Activated CD8-positive, alpha-beta memory T cell treated with anti-CD3 and anti-CD28 coated beads for 1 hour (primary cell): ENCODE measurements at places on chromosomes 11 and 22.
A peak's percentile ranks its signal among the peaks of the same experiment; 100 is the strongest.

DNA sequence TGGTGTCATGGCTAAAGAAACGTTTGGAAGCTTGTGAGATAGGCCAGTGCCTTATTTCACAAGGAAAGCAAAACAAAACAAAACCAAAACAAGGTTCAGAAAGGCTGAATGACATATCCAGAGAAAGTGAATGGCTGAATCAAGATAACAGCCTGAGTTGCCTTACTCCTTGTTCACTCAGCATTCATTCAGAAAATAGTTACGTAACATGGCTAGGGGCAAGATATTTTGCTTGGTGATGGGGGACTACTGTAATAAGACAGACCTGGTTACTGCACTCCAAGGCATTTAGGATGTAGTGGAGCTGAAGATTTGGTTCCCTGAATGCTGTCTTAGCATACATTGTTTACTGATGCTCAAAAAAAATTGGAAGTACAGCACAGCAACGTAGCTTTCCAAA is 47.7 kb downstream of the C11orf91 start:
- DNase-seq = no peak

GRCh38 chr11:93585758-93586157 is 42.6 kb upstream of the SMCO4 start:
- no peak for DNase-seq

DNA sequence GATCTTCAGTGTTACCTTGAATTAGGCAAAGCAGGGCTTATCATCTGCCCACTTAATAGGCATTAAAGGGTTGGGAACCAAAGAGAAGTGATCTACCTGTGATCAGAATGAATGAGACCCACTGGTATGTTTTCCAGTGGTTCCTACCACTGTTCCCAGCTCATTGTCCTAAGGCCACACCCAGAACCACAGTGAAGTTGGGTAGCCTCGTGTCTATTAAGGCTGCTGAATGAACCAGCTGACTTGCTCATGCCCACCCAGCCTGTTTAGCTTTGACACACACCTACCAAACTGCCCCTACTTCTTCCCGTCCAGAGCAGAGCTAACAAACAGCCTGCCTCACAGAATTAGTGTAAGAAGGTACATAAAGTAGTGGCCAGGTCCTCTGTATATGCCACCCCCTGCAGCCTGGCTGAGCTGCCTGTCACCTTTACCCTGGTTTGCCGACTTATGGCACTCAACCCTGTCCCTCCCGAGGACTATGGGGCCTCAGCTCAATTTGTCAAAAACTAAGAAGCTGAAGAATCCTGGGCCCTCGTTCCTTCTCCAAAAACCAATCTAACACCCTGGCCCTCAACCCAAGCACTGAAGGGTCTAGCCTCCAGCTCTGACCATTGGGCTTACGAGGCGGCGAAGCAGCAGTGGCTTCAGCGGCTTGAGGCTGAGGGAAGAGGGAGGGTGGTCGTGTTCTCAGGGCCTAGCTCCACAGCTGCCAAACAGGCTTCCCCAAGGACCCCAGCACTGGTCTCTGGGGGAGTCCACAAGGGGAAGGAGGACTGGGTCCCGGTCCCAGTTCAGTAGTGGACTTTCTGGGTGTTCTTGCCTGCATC is 9.8 kb downstream of the UCP2 start:
- DNase-seq = no peak

GRCh38 chr22:41240377-41241132 is at the start of gene CHADL:
TSS of gene CHADL (minus strand) at chr22:41240931. CDS start at chr22:41240881, 50 bp downstream.
- DNase-seq = no peak

DNA sequence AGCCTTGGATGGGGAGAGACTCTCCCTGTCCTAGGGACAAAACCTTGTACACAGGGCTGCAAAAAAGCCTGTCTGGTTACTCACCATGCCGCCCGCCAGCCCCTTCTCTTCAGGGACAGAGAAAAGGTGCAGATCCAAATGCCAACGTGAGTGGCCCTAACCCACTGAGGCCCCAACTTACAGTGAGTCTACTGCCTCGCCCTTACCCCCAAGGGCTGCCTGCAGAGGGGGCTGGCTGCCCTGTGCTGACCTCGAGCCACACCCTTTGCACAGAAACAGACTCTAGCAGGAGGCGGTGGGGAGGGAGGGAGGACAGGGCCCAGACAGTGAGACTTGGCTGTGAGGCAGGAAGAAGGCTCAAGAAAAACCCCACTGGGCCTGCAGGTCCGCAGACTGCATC is 13.6 kb upstream of the CHST1 start:
- DNase-seq = no peak

DNA sequence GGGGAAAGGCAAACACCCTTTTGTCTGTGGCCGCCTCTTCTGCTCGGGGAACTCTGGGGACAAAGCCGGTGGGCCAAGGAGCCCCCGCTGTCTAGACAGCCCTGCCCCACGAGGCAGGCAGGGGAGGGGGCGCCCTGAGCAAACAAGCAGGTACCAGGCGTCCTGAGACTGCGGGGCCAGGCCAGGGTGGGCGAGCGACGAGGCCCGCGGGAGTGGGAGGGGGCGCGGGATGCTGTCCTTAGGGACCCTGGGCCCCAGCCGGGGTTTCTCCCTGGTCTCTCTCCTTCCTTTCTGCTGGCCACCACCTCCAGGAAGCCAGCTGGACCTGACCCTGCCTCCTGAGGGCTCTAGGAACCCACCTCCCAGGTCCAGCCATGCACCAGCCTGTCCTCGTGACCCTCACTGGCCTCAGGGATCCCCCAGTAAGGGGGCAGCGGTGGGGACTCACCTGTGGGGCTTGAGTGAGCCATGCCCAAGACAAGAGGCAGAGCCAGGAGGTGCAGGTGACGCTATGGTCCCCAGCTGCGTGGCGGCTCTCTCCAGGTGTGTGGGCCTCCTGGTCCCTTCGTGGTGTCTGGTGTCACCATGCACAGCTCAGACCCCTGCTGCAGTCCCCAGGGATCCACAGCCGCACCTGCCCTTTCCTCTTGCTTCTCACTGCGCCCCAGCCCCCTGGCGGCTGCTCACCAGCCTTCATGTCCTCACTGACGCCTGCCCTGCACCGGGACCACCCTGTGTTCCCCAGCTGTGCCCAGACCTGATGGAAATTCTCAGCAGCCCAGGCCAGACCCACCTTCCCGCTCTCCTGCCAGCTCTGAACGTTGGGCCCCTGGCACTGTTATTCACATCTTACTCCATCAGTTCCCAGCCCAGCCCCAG is 26.5 kb upstream of the MUC5AC start:
- no peak for DNase-seq

DNA sequence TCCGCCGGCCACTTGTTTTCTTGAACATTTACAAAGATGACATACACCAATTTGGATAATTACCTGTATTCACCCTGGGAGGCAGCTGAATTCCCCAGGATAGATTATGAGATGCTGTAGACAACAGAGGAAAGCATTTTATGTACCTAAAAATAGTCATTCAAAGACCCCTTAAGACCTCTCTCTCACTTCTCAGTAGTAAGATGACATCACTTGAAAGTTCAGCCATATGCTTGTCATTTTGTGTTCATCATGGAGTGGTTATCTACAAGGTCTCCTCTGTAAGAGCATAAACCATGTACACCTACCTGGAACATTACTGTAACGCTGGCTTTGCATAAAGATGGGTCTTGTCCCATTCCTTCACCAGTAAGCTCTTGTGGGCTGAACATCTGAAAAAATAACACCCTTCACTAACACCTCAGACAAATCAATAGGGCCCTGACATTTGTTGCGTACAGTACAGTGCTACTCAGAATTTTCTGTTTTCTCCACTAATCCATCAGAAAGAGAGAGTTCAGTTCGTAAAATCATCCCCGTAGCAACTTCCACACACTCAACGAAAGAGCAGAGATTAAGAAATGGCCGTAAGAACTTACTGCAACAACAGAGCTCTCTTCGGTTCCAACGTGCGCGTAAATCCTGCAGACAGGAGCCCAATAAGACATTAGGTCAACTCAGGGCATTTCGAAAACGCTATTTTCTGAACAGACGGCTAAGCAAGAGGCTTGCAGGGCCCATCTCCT is 15.6 kb upstream of the WDR74 start:
- no peak for DNase-seq

GRCh38 chr11:3107608-3108182 is 50.5 kb upstream of the CARS1 start:
- no peak for DNase-seq

DNA sequence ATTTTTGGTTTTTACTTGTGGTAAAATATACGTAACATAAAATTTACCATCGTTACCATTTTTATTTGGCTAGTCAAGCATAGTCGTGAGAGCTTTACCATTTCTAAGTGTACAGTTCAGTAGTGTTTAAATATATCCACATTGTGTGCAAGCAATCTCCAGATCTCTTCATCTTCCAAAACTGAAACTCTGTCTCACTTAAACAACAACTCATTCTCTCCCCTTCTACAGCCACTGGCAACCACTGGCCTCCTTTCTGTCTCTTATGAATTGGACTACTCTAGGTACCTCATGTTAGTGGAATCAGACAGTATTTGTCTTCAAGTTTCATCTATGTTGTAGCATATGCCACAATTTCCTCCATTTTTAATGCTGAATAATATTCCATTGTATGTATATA is 37.4 kb downstream of the SMC1B start:
- no peak for DNase-seq

DNA sequence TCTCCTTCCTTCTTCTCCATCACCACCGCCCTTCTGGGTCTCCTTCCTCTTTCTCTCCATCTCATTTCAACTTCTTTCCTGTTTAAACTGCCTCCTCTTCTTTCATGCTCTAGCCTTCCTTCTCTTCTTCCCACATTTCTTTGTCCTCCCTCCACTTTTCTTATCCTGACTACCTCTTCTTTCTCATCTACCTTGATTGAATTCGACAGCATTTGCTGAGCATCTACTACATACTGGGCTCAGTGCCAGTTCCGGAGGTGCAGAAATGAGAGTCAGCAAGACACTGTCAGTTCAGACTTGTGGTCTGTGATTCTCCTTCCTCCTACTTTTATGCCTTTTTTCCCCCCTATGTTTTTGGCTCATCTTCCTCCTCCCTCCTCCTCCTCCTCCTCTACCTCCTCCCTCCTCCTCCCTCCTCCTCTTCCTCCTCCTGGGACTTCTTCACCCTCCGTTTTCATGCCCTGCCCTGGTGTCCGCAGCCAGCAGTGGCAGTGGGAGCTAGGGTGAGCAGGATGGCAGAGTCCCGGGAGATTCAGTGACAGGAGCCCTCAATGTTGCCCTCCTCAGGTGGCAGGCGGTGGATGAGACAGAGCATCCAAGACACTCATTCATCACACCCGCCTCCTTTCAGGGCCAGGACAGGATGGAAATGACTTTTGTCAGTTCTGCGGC is 146.0 kb upstream of the SEZ6L start:
- no peak for DNase-seq

GRCh38 chr11:123178186-123178585 is 16.9 kb downstream of the CLMP start:
- DNase-seq = no peak

- peak; percentile 73 for DNase-seq
These were observed 3.7 kb upstream of the DPF2 start for GRCh38 chr11:65329944-65330403.

GRCh38 chr22:45880091-45880715 is 96.8 kb downstream of the WNT7B start:
- no peak for DNase-seq

DNA sequence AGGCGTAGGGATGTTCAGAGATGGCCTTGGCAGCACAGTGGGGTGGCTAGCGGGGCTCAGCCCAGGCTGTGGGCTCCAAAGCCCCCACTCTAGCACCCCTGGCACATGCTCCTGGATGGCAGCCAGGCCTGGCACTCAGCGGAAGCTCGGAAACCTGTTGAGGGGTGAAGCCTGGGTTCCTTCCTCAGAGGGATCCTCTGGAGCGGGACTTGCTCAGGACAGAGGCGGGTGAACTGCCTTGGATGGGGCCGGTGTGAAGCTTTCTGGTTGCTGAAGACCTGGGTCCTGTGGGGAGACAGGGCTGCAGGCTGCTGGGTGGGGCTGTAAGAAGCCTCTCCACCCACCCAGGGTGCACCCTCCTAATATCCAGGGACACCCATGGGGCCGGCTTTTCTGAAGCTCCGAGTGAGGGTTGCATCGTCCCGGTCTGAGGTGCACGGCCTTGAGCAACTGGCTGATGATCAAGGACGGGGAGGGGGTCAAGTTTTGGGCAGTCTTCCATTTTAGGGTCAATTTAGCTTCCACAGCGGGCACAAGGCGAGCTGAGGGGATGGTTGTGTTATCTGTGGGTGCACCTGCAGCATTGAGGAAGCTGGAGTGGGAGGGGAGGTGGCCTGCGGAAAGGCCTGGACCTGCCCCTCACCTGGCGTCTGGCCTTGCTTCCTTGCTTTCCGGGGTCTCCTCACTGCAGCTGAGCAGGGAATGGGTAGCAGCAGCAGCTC is 5.2 kb downstream of the MRGPRE start:
- DNase-seq = no peak

GRCh38 chr22:36467946-36468345 is 13.5 kb downstream of the TXN2 start:
- no peak for DNase-seq

GRCh38 chr11:32343325-32344008 is 91.9 kb downstream of the WT1 start:
- DNase-seq = no peak

GRCh38 chr22:27201276-27201675 is 543.9 kb downstream of the MIAT start:
- no peak for DNase-seq

DNA sequence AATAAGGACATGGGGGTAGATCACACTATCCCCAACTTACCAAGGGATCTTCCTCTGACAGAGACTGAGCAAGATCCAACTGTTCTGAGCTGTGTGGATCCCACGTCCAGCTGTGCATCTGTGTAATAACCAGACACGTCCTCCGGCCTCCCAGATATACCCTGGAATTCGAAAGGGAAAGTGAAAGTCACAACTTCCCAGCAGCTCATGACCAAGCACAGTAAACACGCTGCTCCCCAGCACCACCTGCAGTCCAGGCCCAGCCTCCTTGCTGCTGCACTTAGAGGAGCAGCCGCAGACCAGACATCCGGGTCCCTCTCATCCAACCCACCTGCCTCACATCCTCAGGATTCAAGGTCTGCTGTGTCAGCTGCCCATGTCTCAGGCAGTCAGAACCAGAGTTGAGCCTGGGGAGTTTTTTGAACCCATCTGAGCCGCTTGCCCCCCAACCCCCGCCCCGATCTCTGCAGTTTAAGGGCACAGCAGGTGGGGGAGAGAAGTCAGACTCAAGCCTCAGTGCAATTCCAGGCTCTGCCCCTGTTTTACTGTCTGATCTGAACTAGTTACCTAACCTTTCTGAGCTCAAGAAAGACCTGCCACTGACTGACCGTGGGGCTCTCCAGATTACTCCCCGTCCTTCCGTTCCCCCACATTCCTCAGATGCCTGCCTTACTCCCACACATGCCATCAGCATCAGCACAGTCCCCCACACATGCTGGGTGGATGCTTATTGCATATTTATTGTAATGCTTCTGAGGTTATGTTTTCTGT is at the start of gene APOL2:
Gene APOL2 (minus strand): TSS at position 127 of the 771 bp plus-strand sequence. CDS start 6,365 bp downstream, outside the sequence.
- DNase-seq = peak; percentile 67

DNA sequence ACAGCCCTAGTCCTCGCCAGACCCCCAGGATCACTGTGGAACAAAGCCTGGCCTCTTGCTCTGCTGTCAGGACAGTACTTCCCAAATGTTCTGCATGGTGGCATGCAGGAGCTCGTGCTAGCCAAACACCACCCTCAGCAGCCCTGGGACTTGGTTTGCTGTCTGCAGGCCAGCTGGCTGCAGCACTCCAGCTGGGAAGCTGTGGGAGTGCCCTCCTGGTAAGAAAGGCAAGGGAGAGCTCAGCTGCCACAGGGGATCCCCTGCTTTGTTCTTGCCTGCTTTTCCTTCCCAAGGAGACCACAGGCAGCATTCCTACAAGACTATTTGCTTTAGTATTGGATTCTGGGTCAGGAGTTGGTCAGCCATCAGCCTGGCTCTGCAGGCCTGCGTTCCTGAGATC is 27.9 kb downstream of the TCIRG1 start:
- DNase-seq = no peak

GRCh38 chr11:17595526-17596309 is 48.7 kb downstream of the OTOG start:
- DNase-seq = no peak

GRCh38 chr11:134643115-134644012 is 231.3 kb upstream of the B3GAT1 start:
- DNase-seq = no peak
